ELF-1 (cell line): ENCODE measurements at places on chromosomes 1 and 21.

DNA sequence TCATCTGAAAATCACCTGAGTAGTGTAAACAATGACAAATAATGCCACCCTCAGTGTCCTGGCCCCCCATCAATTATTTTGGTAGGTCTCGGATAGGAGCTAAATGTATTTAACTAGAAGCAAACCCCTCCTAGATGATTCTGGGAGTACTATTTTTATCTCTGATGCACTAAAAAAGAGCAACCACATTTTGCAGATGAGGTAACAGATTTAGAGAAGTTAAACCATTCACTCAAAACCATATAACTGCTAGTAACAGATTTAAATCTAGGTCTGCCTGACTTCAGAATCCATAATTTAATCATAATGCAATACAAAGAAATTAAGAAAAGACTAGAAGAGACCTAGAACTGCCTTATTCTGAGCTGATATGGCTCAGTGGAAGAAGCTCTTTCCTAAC is 17.3 kb upstream of the PTCH2 start:
- no peak for DNase-seq

- no peak for DNase-seq
Measured at GRCh38 chr1:91015358-91015780, 6.5 kb downstream of the ZNF644 start.

- DNase-seq, result no peak
Measured at GRCh38 chr1:230853731-230854130, 14.6 kb downstream of the C1orf198 start.

GRCh38 chr1:205161076-205161475 is 39.3 kb upstream of the RBBP5 start:
- peak; percentile 17 for DNase-seq

GRCh38 chr1:19203440-19203839 is 6.6 kb downstream of the UBR4 start:
- no peak for DNase-seq

GRCh38 chr1:240399381-240399780 is 212.6 kb downstream of the GREM2 start:
- DNase-seq, result peak; percentile 54
